ENCODE measurements at places on chromosomes 13 and 19.
A peak's percentile ranks its signal among the peaks of the same experiment; 100 is the strongest.

GRCh38 chr13:89393758-89394304, 1722.7 kb downstream of the SLITRK5 start:
- DNase-seq = no peak

GRCh38 chr13:59384154-59384553, 779.6 kb downstream of the DIAPH3 start:
- DNase-seq = no peak

DNA sequence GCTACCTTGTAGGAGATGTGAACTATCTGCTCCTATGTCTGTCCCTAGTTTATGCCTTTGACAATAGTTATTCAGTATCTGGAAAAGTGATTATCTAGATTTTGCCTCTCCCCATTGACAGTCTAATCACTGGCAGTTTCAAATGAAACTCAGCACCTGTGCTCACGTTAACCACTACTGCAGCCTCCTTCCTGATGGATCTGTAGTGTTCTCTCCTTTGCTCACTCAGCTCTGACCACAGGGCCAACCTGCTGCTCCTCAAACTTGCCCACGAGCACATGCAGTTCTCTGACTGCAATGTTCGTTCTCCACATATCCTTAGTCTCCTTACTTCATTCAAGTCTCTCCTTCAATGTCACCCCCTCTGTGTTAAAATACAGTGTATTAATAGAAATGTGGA, 230.1 kb downstream of the NHLRC3 start:
- DNase-seq = no peak

- DNase-seq = no peak
Observed at GRCh38 chr19:55673465-55673864, 1.6 kb upstream of the EPN1 start.

DNA sequence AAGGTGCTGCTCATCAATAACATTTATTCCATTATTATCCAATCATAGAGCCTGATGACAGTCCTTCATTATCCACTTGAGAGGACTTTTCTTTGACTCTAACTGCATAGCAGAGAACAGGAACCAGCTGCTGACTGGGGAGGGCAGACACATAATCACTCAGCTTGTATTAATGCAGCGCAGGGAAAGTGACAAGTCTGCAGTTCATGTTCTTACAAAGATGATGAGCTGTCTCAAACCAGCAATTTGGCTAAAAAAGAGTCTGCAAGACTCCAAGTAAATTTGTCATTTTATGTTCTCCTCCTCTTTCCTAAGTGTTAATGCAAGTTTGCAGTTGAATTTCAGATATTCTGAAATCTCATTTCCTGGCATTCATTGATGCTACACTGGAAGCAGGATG, 40.0 kb upstream of the CBY2 start:
- no peak for DNase-seq

DNA sequence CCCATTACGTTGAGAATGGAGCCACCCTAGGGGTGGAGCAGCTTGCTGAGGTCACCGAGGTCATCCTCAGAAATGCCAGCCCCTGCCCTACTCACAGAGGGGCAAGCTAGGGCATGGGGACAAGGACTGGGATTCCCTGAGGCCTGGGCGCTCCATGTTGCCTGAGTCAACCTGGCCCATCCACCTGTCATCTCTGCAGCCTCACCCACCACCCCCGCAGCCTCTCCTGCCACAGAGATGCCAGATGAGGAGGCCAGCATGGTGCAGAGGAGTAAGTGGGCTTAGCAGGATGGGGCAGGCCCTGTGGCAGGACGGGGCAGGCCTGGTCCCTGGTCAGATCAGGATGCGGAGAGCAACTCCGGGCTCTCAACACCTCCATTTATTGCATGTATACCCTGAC, 9.5 kb downstream of the NKPD1 start:
- no peak for DNase-seq

DNA sequence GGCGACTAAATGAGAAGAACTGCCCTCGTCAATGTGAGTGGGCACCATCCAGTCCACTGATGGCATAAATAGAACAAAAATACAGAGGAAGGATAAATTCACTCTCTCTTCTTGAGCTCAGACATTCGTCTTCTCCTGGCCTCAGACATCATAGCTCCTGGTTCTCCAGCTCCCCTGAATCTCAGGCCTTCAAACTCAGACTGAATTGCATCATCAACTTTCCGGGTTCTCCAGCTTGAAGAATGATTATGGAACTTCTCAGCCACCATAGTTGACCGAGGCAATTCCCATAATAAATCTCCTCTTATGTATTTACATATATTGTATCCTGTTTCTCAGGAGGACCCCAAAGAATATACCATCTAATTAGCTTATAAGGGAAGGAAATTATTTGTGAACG, 55.0 kb upstream of the FNDC3A start:
- DNase-seq = no peak

- no peak for DNase-seq
Observed at GRCh38 chr13:75181906-75182305, 300.1 kb downstream of the TBC1D4 start.

DNA sequence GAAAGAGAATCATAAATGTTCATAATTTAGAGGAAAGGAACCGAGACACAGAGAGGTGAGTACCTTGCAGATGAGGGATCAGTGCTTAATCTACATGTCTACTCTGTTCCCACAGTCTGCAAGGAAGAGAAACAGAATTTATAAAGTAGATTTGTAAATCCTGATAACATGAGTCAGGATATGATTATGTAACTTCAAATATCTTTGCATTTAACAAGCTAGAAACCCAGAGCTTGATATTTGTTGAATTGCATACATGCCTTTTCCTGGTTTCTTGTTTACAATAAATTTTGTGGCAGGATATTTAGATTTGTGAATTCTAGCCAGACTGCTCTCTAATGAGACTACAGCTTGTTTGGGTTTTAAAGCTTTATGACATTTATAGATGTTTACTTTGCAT, 219.2 kb downstream of the ENOX1 start:
- DNase-seq = no peak

DNA sequence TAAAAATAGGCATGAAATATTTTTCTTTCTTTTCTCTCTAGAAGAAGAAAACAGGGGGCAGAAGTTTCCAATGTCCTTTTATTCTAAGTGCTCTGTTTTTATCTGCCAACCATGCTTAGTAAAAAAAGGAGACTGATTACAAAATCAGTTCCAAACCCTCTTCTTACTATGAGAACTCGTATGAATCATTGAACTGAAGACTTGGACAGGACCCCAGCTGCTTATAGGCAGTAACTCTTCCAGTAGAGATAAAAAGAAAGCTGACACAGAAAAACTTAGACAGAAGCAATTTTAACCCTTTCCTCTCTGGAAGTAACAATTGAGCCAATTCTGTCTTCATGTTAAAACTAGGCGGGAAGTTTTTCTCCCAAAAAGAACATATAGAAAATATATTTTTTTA, 24.5 kb upstream of the FREM2 start:
- DNase-seq = no peak

DNA sequence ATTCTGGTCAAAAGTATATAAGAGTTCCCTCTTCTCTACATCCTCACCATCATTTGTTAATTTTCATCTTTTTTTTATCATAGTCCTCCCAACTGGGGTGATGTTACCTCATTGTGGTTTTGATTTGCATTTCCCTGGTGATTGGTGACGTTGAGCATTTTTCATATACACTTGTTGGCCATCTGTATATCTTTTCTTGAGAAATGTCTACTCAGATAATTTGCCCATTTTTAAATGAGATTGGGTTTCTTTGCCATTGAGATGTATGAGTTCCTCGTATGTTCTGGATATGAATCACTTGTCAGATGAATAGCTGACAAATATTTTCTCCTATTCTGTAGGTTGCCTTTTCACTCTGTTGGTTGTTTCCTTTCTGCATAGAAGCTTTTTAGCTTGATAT, 2.4 kb downstream of the CD33 start:
- no peak for DNase-seq

GRCh38 chr13:73618275-73618865, 515.8 kb downstream of the KLF12 start:
- DNase-seq = no peak

GRCh38 chr19:3651684-3652083, 25.1 kb upstream of the CACTIN start:
- DNase-seq = no peak

- no peak for DNase-seq
Observed at GRCh38 chr19:5120321-5120720, 151.4 kb downstream of the KDM4B start.

DNA sequence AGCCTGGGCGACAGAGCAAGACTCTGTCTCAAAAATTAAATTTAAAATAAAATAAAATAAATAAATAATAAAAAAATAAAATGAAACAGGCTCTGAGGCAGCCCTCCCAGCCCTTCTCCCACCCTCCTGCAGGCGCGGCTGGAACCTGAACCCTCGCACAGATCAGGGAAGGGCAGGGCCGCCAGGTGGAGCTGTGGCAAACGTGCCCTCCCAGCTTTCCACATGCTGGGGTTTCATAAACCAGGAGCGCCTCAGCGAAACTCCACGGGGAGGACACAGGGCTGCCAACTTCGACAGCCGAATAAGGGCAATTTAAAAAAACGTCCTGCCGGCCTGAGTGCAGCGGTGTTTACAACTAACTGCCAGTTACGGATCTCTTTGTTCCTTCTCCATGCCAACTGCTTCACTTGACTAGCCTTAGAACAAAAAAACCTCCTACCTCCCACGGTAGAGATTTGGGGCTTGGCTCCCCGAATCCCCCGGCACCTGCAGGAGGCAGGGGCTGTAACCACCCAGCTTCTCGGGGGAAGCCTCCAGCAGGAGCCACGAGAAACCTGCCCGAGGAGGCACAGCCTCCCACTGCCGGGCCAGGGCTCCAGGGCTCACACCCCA, 15.9 kb downstream of the ZNF787 start:
- peak; percentile 43 for DNase-seq

DNA sequence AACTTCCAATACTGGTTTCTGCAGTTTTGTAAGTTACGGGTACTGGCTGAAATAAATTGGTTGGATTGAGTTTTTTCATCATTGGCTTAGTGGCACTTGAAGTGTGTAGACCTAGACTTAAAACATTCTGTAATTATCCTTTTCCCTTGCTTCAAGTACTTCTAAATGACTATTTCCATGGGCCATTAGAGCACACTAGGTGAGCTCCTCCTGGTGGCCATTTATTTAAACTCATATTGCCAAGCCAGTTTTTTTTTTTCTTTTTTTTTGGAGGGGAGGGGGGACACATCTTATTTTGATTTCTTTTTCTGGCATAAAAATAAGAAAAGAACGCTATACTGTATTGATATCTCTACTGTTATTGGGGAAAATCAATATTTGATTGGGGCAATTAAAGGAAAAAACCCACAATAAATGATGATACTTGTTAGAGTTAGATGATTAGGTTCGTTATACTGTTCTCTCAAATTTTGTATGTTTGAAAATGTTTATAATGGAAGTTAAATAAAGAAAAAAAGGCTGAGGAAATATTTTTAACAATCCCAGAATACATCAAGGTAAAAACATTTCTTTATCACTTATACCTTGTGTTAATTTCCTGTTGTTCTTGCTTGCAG, 82.9 kb downstream of the PDS5B start:
- no peak for DNase-seq

GRCh38 chr19:13146763-13147563, 3.2 kb downstream of the STX10 start:
- no peak for DNase-seq

DNA sequence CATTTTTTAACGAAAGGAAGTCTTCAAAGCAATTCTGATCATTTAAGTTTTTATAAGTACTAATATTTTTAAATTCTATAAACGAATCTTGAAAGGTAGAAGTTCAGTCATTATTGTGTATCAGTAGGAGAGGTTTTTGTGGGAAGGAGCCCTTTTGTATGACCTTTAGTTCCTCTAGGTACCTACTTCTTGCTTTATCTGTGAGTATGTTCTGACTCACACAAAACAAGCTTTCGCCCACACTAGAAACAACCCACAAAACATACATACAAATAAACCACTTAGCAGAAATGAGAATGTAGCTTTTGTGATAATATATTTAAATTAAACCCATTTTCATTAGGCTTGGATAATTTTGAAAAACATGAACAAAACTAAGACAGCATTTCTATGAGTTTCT, 27.8 kb downstream of the ERCC5 start:
- no peak for DNase-seq

- no peak for DNase-seq
Observed at GRCh38 chr13:43333176-43333575, 309.8 kb downstream of the DNAJC15 start.

DNA sequence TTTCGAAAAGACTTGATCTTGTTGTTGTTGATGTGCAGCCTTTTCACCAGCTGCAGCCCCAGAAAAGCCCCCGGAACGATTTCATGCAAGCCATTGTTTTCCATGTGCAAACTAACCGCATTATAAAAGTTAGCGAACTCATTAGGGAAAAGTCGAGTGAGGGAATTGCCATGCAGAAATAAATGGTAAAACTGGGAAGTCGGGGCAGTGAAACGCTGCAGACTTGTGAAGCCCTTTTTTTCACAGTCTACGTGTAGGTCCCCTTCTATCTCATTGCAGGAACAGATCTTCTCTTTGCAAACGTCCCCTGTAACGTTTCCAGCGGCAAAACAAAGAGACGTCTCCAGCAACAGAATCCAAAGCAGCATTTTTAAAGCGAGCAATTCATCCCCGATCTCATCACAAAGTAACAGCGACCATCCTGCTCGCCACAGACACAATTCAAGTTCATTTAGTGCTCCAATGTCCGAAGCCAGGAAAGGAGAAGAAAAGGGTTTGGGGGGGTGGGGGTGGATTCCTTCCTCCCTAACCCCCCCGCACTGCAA, 1.1 kb downstream of the SLITRK1 start:
- DNase-seq = no peak

- DNase-seq = no peak
Observed at GRCh38 chr13:76730220-76730619, 156.0 kb downstream of the KCTD12 start.

- DNase-seq = no peak
Observed at GRCh38 chr19:41399525-41399924, 1.9 kb downstream of the BCKDHA start.

DNA sequence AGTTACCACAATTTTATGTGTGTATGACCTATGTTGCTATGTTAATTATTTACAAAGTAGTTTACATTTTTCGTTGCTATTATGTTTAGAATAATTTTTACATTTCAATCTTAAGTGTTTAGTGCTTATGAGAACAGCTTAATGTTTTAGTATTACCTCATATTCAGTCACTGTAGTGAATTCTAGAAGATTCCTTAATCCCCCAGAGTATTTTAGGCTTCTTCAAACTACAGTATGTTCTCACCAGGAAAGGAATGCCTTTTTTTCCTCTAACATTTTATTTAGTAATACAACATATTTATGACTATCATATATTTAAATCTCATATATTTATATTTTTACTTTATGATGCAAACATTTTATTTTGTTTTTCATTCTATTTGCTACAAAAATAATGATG, 612.1 kb upstream of the KLHL1 start:
- DNase-seq = no peak
